ENCODE measurements at places on chromosomes 16 and 17.

DNA sequence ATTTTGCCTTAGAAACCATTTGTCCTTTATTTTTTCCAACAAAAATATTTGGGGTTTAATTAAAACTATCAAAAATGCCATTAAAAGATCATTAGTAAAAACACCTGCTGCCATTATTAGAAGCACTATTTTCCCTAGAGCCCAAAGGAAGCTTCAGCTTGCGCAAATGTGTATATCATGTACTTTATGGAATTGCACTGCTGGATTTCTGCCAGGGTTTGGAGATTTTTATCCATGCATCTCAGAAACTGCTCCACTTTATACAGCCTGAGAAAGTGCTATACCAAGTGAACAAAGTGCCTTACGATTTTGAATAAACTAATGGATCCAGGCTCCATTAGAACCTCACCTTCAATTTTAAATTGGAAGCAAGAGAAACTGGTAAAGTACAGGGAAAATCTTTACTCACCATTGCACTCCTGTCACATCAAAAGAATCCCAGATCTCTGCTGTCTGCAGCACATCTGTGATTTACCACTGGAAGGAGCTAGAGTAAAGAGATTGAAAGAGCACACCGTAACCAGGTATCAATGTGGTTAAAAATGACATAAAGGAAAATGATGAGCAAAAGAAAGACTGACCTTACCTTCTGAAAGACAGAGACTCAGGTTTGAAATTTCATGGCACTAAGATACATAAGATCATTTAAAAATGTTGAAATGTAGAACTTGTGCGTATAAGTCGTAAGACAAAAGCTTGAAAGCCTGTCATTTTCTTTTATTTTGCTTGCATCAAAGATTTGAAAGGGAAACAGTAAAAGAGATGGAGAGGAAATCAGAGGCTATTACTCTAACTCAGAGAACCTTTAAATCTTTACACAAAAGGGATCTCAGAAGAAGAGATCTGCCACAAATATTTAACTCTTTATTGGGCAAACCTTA is 678.1 kb upstream of the GOT2 start:
- no peak for DNase-seq

DNA sequence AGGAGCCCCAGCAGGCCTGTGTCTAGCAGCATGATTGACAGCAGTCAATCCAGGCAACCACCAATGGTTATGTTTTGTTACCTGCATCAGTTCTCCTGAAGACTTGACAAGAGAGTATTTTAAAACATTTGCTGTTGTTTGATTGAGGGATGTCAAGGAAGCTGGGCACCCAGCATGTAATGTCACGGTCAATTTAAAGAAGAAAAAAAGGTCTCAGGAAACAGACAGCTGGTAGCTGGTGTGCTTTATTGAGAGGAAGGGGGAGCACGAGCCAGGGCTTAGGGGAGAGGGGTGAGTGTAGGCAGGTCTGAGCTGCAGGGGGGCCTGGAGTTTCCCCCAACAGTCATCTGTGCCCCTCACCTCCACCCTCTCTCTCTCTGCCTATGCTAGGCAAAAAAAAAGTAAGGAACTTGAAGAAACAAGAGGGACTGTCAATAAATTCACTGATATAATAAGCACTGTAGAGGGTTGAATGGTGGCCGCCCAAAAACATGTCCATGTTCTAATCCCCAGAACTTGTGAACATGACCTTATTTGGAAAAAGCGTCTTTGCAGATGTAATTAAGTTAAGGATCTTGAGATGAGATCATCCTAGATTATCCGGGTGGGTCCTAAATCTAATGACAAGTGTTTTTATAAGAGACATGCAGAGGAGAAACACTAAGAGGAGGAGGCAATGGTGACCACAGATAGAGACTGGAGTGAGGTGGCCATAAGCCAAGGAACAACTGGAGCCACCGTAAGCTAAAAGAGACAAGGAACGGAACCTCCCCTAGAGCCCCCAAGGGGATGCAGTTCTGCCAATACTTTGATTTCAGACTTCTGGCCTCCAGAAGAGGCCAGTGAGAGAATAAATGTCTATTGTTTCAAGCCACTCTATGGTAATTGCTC is 14.5 kb downstream of the TSPOAP1 start:
- no peak for DNase-seq

GRCh38 chr17:64058621-64059020 is 38.2 kb upstream of the ICAM2 start:
- DNase-seq, result no peak

GRCh38 chr17:48155889-48156611 is 48.5 kb downstream of the SNX11 start:
- DNase-seq, result no peak

GRCh38 chr16:14057878-14058382 is 13.2 kb upstream of the MRTFB start:
- no peak for DNase-seq

DNA sequence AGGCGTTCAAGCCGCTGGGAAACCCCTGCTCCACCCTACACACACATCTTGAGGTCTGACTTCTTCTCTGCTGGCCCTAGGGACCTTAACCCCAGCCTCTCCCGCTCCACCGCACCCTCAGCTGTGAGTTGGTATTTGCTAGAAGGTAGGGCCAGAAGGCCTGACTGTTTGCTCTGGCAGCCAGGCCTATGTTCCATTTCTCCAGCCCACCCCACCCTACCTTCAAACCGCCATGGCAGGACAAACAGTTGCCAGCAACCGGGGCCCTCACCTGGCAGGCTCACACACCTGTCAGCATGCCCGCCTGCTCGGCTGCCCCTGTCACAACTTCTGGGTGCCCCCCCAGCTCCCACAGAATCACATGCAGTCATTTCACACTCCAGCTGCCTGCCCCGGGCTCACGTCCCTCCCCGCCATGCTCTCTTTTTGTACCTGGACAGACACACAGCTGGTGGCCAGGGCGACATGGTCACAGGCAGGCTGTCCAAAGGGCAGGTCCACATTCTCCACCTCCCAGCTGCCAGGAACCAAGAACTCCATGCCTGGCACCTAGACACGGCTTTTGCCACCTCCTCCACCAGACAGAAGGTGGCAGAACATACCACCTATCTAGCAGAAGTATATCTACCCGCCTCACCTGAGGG is 2.6 kb upstream of the ATP2A3 start:
- no peak for DNase-seq

GRCh38 chr16:17947637-17948036 is 388.9 kb downstream of the NPIPA8 start:
- no peak for DNase-seq

DNA sequence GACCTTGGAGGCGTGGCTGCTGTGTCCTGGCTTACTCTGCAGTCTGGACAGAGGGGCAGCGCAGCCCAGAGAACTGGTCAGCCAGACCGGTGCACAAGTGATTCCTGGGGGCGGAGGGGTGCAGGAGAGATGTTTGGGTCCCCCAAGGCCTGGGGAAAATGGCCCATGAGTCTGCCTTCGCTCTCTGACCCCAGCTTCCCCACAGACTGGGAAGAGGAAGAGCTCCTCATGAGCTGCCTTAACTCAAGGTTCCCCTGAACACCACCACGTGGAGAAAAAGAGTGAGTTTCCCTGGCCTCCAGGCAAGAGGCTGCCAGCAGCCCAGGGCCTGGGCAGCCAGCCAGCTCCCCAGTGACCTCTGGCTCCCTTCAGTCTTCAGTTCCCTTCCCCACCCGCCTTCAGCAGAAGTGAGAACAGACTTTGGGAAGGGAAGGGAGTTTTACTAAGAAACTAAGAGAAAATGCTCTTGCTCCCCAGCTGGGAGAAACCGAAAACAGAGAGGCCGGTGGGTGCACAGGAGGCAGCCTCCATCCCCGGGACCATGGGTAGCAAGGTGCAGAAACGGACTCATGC is 2.0 kb upstream of the C17orf99 start:
- no peak for DNase-seq

GRCh38 chr16:10339777-10340732 is 45.8 kb upstream of the ATF7IP2 start:
- DNase-seq, result no peak

GRCh38 chr16:4015275-4016004 is 100.8 kb downstream of the ADCY9 start:
- DNase-seq, result no peak

GRCh38 chr17:7780736-7781135 is 53.3 kb upstream of the KDM6B start:
- no peak for DNase-seq

GRCh38 chr16:49012961-49013726 is 268.5 kb downstream of the CBLN1 start:
- DNase-seq, result no peak

- no peak for DNase-seq
Measured at GRCh38 chr17:68587847-68588246, 13.3 kb downstream of the FAM20A start.

DNA sequence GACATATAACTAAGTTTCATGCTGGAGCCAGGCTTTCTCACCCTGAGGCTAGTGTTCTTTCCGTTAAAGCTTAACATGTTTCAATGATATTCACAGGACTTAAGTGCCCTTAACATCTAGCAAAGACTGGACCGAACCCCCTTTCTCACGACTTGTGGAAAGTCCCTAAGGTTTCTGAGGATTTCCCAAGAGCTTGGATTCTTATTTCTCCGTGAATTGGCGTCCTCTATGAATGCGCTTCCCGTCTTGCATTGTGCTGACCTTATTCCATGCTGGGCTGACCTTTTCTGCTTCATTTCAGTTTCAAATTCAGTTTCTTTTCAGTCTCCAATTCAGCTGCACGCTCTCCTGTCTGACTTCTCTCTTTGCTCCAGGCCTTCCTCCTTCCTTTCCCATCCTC is 206.4 kb downstream of the HS3ST3A1 start:
- no peak for DNase-seq

DNA sequence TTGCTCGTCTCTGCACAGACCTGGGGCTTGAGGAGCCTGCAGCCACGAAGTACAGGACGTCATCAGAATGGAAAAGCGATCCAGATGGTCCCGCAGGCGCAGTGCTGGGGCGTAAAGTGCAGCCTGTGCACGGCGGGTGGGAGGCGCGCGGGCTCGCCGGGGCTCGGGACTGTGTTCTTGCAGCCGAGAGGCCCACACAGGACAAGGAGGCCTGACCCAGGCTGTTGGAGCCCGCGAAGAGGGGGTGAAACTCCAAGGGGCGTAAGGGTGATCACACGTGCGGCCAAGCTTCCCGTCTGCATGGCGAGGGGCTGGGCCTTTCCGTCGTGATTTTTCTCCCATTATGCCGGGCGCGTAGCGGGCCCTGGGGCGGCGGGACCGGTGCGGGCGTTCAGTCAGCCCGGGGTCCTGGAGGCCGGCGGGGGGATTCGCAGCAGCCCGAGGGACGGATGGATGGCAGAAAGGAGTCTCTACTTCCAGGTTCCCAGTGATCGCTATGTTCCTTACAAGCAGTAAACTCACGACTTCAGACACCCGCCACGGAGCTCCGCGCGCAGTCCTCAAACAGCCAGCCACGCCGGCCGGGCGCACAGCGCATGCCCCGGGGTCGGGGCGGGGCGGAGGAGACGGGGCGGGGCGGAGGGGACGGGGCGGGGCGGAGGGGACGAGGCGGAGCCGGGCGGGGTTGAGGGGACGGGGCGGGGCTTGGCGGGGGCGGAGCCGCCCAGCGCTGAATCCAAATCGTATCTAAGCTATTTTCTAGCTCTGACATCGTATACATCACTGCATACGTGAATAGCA is 141.0 kb upstream of the KCNJ18 start:
- DNase-seq, result peak; percentile 91

DNA sequence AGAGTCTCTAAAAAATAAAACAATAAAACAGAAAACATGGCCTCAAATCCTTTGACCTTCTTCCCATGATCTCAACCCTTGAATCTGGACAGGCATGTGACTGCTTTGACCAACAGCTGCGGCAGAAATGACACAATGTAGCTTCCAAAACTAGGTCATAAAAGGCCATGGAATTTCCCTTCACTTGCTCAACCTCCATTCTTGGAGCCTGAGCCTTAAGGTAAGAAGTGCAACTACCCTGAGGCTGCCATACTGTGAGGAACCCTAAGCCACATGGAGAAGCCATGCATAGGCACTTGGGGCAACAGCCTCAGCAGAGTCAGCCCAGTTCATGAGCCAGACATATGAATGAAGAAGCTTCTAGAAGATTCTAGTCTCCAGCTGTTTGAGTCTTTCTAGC is 75.7 kb upstream of the BRD7 start:
- DNase-seq, result no peak

DNA sequence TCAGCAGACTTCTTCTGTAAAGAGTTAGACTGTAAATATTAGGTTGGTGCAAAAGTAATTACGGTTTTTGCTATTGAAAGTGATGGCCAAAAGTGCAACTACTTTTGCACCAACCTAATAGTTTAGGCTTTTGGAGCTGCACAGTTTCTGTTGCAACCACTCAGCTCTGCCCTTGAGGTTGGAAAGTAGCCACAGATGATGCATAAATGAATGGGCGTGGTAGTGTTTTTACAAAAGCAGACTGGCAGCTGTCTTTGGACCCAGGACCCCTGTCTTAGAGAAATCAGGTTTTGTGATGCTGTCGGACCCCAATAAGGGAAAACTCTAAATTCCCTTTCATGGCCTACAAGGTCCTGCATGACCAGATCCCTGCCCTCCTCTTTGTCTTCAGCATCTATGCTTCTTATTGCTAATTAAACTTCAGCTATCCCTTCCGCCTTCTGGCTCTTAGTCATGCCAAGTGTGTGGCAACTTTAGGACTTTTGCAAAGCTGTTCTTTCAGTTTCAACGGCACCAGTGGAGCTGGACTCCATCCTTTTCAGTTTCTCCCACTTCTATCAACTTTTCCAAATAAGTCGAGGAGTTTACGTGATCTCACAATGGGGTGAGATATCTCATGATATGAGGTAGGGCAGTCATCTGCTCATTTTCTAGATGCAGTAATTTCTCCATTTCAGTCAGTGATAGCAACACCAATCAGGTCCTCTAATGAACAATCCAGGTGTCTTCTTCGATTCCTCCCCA is 232.3 kb downstream of the XYLT1 start:
- peak; percentile 45 for DNase-seq
